Mesothelial cell of epicardium (in vitro differentiated cells): ENCODE measurements at places on chromosomes 1 and 21. TPM values are rescaled to one million over a fixed set of nuclear protein-coding genes. Genes with fewer than 3 reads are reported as not detected.

DNA sequence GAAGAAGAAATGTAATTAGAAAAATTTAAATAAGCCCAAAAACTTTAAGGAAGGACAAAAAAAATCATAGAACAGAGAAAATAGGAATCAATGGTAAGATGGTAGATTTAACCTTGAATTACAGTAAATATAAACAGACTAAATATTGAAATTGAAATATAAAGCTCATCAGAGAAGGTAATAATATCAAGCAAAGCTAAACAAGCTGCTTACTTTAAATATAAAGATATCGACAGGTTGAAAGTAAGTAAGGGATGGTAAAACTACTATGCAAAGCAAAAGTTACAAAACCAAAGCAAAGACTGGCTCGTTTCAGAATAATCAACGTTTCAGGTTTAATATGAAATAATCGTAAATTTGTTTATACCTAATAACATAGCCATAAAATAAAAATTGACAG is 137.0 kb upstream of the KCNJ15 start:
- H3K4me1 ChIP-seq, result no peaks in the 10 kb centered on the region
- no peak overlapping the region for H3K4me3 ChIP-seq
- no peak for DNase-seq
- no peak overlapping the region for H3K27ac ChIP-seq
- no peaks in the 10 kb centered on the region for H3K36me3 ChIP-seq
- peaks cover 3% of the 10 kb centered on the region for H3K27me3 ChIP-seq

GRCh38 chr1:54355931-54356679 is 50.1 kb downstream of the SSBP3 start:
- H3K4me1 ChIP-seq, result peaks cover 78% of the 10 kb centered on the region
- H3K27me3 ChIP-seq, result no peaks in the 10 kb centered on the region
- H3K36me3 ChIP-seq, result peaks cover 10% of the 10 kb centered on the region
- H3K4me3 ChIP-seq, result peak overlapping the region; percentile 59

DNA sequence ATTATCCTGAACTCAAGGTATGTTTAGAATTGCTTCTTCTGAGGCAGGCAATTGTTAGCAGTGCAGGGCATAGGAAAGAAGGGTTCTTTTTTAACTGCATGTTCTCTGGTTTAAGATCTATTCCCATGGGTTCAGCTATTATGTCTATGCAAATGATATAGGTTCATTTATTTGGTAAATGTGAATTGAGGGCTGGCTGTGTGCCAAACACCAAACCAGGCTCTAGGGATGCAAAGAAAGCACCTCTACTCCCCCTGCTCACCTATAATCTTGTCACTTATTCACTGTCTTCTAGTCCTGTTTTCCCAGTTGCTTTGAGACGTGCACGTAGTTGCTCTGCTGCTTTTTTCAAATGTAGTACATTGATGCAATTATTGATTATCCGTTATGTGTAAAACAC is 691 bp upstream of the KIFAP3 start:
- H3K4me3 ChIP-seq, result peak overlapping the region; percentile 91
- peaks cover 27% of the 10 kb centered on the region for H3K4me1 ChIP-seq
- no peaks in the 10 kb centered on the region for H3K27me3 ChIP-seq
- peak overlapping the region; percentile 89 for H3K27ac ChIP-seq

DNA sequence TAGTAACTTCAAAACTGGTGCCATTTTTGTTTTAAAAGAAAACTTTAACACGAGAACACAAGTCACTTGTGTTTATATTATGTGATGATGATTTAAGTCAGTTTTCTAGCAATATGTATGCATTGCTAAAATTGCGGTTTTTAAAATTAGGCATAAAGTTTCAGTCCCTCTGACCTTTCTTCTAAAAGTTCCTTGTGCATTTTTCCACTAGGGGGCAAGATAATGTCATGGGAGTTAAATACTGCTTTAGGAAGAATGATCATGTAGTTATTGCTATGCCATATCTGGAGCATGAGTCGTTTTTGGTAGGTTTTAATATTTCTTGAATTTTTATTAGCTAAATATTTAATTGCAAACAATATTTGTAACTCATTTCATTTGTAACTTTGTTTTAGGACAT is 10.7 kb downstream of the CDC7 start:
- H3K4me1 ChIP-seq, result peaks cover 2% of the 10 kb centered on the region
- H3K27ac ChIP-seq, result peak overlapping the region; percentile 26
- no peaks in the 10 kb centered on the region for H3K27me3 ChIP-seq
- H3K36me3 ChIP-seq, result peaks cover 8% of the 10 kb centered on the region

- H3K36me3 ChIP-seq, result no peaks in the 10 kb centered on the region
- no peaks in the 10 kb centered on the region for H3K4me1 ChIP-seq
- H3K27me3 ChIP-seq, result peaks cover 1% of the 10 kb centered on the region
- H3K4me3 ChIP-seq, result no peak overlapping the region
- DNase-seq, result no peak
Observed at GRCh38 chr21:20613654-20614053, 384.6 kb upstream of the NCAM2 start.

DNA sequence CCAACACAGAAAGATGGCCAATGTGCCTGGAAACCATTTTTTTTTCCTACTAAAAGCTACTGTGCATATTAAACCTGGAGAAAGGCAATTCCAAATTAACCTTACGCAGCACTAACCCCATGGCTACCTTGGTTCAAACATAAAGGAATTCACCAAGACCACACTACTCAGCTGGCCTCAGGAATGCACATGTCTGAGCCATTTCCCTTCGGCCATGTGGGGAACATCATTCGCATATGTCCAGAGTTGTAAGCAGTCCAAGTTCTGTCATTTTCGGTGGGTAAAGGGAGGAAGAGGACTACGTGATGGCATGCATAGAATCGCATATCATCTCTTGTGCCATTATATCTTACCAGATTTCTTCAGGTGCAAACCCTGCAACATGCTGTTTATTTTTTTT is 175.4 kb downstream of the NTMT2 start:
- DNase-seq, result no peak
- peaks cover 4% of the 10 kb centered on the region for H3K36me3 ChIP-seq
- peaks cover 10% of the 10 kb centered on the region for H3K4me1 ChIP-seq
- H3K27ac ChIP-seq, result no peak overlapping the region

DNA sequence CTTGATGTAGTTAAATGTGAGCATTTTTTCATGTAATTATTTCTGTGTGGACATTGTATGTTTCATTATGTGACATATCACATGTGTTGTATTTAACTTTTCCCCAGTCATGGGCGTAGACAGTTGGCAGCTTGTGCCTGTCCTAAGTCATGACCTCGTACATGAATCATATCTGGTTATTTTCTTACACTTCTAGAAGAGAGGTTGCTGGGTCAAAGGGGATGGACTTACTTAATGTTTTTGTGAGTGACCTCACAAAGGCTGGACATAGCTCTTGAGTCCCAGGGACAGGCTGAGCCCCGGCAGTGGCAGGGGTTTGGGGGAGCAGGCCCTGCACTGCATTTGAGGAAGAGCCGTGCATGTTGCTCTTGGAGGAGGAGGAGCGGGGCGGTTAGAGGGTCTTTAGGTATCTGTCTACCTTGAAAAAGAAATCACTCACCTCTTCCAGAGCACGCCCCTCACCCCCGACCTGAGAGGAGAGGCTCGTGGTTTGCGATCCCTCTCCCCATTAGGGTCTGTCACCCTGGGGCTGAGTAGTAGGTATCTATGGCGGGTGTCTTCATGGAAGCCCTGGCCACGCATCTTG is 16.4 kb downstream of the IFNGR2 start:
- H3K27me3 ChIP-seq, result no peaks in the 10 kb centered on the region
- H3K27ac ChIP-seq, result peak overlapping the region; percentile 69

DNA sequence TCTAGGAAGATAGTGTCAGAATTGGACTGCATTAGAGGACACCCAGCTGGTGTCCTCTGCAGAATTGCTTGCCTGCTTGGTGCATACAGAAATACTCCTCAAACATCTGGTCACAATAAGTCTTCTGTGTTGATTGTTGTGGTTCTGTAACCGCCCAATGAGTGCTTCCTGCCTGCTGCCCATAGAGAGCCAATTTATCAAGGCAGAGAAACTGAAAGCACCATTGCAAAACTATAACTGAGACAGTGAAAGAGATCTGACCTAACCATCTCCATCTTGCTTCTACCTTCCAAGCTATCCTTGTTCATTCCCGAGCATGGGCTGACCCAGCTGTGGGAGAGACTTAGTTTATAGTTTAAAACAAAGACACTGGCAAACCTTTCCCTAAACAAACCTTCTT is 462.4 kb upstream of the RGS18 start:
- H3K36me3 ChIP-seq, result peaks cover 4% of the 10 kb centered on the region
- no peaks in the 10 kb centered on the region for H3K27me3 ChIP-seq
- DNase-seq, result no peak
- H3K4me3 ChIP-seq, result no peak overlapping the region
- H3K27ac ChIP-seq, result no peak overlapping the region

DNA sequence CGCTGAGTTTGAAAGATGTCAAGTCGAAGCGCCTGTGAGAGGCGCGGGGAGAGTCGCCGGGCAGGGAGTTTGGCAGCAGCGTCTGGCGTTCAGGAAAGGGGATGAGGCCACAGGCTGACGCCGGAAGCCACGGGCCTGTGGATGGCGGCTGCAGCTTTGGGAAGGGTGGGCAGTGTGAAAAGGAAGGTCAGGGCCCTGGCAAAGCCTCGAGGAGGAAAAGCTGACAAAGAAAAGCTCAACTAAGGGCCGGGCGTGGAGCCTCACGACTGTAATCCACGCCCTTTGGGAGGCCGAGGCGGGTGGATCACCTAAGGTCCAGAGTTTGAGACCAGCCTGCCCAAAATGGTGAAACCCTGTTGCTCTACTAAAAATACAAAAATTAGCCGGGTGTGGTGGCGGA is 25.2 kb upstream of the COX20 start:
- H3K4me1 ChIP-seq, result no peaks in the 10 kb centered on the region
- no peak overlapping the region for H3K4me3 ChIP-seq
- no peaks in the 10 kb centered on the region for H3K36me3 ChIP-seq

DNA sequence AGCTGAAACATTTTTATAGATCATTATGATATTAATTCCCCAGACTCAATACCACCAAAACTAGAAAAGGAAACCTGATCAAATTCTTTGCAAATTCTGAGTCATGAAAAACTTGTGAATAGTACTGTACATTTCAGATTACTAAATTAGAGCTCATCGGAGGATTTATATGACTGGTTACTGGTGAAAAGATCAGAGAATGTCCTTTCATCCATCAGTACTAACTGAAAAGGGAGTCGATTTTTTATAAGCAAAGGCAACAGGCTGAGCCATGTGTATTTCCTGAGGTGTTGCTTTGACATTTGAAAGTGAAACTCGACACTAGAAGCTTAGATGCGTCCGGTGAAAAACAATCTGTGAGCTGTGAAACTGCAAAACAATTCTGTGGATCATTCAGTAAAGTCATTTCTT is 155.7 kb downstream of the TNFSF18 start:
- H3K4me3 ChIP-seq, result no peak overlapping the region
- no peak for DNase-seq
- peak overlapping the region; percentile 82 for H3K27ac ChIP-seq
- no peaks in the 10 kb centered on the region for H3K36me3 ChIP-seq

GRCh38 chr1:7454895-7455784 is 316.0 kb upstream of the VAMP3 start:
- no peak for DNase-seq
- H3K27ac ChIP-seq, result no peak overlapping the region
- H3K4me3 ChIP-seq, result no peak overlapping the region
- H3K36me3 ChIP-seq, result no peaks in the 10 kb centered on the region
- no peaks in the 10 kb centered on the region for H3K27me3 ChIP-seq
- H3K4me1 ChIP-seq, result peaks cover 32% of the 10 kb centered on the region

- no peak overlapping the region for H3K27ac ChIP-seq
- DNase-seq, result no peak
- no peaks in the 10 kb centered on the region for H3K36me3 ChIP-seq
- H3K27me3 ChIP-seq, result no peaks in the 10 kb centered on the region
Observed at GRCh38 chr1:114008480-114008941, 29.2 kb downstream of the OLFML3 start.

GRCh38 chr1:52364235-52364839 is 1.7 kb downstream of the CC2D1B start:
- no peaks in the 10 kb centered on the region for H3K27me3 ChIP-seq
- H3K27ac ChIP-seq, result peak overlapping the region; percentile 95
- H3K36me3 ChIP-seq, result peaks cover 8% of the 10 kb centered on the region
- H3K4me1 ChIP-seq, result peaks cover 30% of the 10 kb centered on the region
- H3K4me3 ChIP-seq, result peak overlapping the region; percentile 93
- DNase-seq, result no peak

- H3K4me1 ChIP-seq, result no peaks in the 10 kb centered on the region
- no peak overlapping the region for H3K27ac ChIP-seq
- H3K4me3 ChIP-seq, result no peak overlapping the region
Observed at GRCh38 chr1:204859861-204860267, 10.8 kb upstream of the NFASC start.

- H3K36me3 ChIP-seq, result peaks cover 4% of the 10 kb centered on the region
- H3K4me3 ChIP-seq, result no peak overlapping the region
- DNase-seq, result no peak
Observed at GRCh38 chr1:163258181-163258580, 55.5 kb upstream of the RGS5 start.

GRCh38 chr1:117838911-117839310 is 90.5 kb downstream of the GDAP2 start:
- no peak overlapping the region for H3K27ac ChIP-seq
- H3K36me3 ChIP-seq, result peaks cover 5% of the 10 kb centered on the region
- peaks cover 4% of the 10 kb centered on the region for H3K4me1 ChIP-seq

DNA sequence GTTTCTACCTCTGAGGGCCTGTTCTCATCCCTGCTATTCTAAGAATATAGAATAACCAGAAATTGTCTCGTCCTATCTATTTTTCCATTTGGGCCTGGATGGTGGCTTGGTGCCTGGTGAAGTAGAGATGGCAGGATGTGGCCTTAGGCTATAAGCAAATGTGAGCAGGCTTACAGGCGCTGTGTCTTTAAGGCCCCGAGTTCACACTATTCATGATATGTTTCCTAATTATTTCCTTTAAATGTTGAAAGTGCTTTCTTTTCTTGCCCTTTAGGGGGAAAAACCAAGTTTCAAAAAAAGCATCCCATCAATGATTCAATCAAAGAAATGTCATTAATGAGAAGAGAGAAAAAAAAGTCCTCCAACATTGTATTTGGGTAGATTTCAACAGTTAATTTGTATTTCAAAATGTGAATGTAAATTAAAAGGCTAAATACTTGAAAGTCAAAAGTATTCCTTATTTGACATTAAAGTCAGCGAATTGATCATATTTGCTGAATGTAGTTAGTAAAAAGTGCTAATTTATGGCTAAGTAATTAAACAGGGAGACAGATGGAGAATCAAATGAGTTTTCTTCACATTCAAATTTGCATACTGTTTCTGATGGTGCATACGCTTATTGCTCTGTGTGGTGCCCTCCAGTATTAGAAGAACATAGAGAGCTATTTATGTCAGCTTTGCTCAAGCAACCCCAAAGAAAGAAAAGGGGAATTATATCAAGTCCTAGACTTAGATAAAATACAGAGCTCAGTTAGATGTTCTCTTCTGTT is 34.0 kb upstream of the HUNK start:
- no peak overlapping the region for H3K4me3 ChIP-seq
- no peak for DNase-seq
- peaks cover 9% of the 10 kb centered on the region for H3K4me1 ChIP-seq
- peaks cover 1% of the 10 kb centered on the region for H3K27me3 ChIP-seq
- H3K36me3 ChIP-seq, result no peaks in the 10 kb centered on the region
- H3K27ac ChIP-seq, result no peak overlapping the region

Gene AMIGO1
- total RNA-seq, result 5.0 to 5.4 TPM (median 5.1 TPM) in 3 replicates

Gene MNDA
- total RNA-seq, result not detected in 3 replicates

Gene OR2AK2
- not detected in 3 replicates for total RNA-seq

Gene CD1B
- total RNA-seq, result not detected in 3 replicates

Gene SAMD13
- total RNA-seq, result 3.6 to 4.5 TPM (median 3.9 TPM) in 3 replicates

Gene KANK4
- 34.3 to 36.5 TPM (median 35.2 TPM) in 3 replicates for total RNA-seq

Gene ESRRG
- 11.0 to 12.7 TPM (median 11.9 TPM) in 3 replicates for total RNA-seq
